ENCODE measurements at places on chromosomes 3 and 15.

DNA sequence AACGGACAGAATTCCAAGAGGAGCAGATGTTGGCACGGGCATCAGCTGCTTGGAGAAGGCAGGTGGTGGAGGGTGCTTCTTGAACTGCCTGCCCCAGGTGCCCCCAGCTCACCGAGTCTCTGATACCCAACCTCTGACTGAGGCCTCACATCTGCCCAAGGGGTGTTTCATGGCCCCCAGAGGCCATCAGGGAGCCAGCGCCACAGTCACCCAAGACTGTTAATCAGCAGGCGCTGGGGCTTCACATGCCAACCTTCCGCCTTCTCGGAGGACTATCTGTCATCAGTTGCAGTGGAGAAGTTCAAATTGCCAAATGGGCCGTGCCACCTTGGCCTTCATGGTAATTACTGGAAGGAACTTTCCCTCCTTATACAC, 61.9 kb upstream of the SLC6A1 start:
- DNase-seq, result no peak

- DNase-seq, result no peak
These were observed 29.9 kb downstream of the TMEM40 start for GRCh38 chr3:12729051-12729651.

- no peak for DNase-seq
These were observed 68.2 kb upstream of the SMAD3 start for GRCh38 chr15:66997212-66997611.

- DNase-seq, result no peak
These were observed 43.1 kb upstream of the SNTN start for GRCh38 chr3:63609408-63609807.

DNA sequence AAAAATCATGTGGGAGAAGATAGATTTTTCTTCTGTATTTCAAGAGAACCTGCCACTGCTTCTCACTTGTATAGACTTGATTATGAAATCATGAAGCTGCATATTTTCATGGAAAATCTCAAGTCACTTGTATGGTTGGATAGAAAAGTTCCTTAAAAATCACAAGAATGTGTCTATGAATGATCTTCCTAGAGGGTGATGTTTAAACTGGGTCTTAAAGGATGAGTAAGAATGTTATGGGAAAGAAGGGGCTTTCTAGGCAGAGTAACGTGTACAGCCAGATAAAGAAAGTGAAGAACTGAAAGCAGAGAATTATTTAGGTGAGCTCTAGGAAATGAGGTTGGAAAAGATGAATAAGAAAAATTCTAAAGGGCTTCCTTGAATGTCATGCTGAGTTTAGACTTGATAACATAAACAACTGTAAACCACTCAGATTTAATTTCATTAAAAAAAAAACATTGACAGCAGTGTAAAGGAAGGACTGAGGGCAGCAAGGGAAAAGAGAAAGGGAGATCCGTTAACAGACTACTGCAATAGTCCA, 5.0 kb downstream of the CD47 start:
- no peak for DNase-seq

DNA sequence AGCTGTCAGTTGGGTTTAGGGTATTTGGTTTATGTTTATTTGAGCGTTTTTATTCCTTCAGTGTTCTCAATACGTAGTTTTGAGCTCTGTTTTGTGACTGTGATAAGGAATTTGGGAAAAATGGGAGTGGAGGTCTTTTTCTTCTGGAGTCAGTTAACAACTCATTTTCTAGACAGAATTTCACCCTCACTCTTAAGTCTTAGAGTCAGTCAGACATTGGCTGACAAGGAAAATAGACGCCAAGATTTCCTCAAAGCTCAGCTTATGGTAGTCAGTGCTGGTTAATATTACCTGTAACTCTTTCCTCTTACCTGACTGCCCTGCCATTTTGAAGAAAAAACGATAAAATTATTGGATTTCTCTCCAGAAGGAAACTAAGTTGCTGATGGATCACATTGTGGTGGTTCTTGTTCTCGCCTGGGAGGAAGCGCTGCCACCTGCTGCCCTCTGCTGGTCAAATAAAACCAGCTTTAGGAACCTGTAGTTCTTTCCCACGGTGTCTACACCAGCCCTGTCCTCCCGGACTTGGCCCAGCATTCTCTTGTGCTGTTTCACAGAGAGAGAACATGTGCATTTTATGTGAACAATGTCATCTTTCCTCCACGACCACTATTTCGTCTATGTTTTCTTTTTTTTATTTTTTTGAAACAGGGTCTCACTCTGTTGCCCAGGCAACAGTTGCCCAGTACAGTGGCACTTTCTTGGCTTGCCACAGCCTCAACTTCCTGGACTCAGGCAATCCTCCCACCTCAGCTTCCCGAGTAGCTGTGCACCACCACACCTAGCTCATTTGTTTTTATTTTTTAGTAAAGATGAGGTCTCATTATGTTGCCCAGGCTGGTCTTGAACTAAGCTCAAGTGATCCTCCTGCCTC, 41.4 kb upstream of the UMPS start:
- peak; percentile 69 for DNase-seq

DNA sequence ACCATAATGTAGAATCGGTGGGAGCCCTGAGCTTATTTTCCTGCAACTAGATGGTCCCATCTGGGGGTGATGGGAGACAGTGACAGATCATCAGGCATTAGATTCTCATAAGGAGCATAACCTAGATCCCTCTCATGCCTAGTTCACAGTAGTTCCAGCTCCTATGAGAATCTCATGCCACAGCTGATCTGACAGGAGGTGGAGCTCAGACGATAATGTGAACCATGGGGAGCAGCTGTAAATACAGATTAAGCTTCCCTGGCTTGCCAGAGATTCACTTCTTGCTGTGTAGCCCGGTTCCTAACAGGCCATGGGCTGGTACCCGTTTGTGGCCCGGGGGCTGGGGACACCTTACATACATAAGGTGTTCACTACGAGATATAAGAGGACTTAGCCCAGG, 67.5 kb upstream of the LRRFIP2 start:
- no peak for DNase-seq

DNA sequence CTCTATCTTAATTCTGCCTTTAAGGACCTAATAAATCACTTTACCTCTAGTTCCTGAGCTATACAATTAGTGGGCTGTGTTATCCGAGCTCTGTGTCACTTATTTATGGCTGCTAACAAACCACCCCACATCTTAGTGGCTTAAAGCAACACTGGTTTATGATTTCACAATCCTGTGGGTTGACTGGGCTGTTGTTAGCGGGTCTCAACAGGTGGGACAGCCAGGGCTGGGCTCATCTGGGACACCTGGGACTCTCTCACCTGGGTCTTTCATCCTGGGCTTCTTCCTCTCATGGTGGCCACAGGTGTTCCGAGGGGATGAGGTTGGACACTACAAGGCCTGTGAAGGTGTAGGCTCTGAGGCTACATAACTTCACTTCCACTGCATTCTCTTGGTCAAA, 35.8 kb upstream of the CHST2 start:
- DNase-seq, result no peak

- DNase-seq, result no peak
These were observed 1.4 kb downstream of the CNTN3 start for GRCh38 chr3:74613060-74613459.

Measured in CD4-positive, alpha-beta T cell treated with Interleukin-4 for 4 hours (primary cell).